Cerebellum (tissue), 4 donors: ENCODE measurements at places on chromosomes 13 and 19. TPM values are rescaled to one million over a fixed set of nuclear protein-coding genes. Genes with fewer than 3 reads are reported as not detected.

PCDH17 gene
- 235 TPM for total RNA-seq

PRSS57 gene
- not detected for total RNA-seq

ACP5 gene
- total RNA-seq, result 0.91 TPM

NXNL1 gene
- not detected for total RNA-seq

VSTM1 gene
- total RNA-seq, result not detected

SBSN gene
- total RNA-seq, result not detected

ICAM5 gene
- 1.6 TPM for total RNA-seq
